ENCODE measurements at places on chromosomes 3 and 15. TPM values are rescaled to one million over a fixed set of nuclear protein-coding genes. Genes with fewer than 3 reads are reported as not detected.

Gene KCNMB2
- 0.93 TPM for polyA plus RNA-seq

Gene EOMES
- polyA plus RNA-seq = not detected

Gene SENP8
- 3.2 TPM for polyA plus RNA-seq

Gene FSIP1
- polyA plus RNA-seq = 3.8 TPM

Gene COL8A1
- polyA plus RNA-seq = 0.04 TPM

Gene CHRNA7
- 3.1 TPM for polyA plus RNA-seq

Gene PAQR5
- polyA plus RNA-seq = not detected

Gene LSG1
- 25.6 TPM for polyA plus RNA-seq

Gene LTK
- polyA plus RNA-seq = 0.28 TPM

Gene ECE2
- polyA plus RNA-seq = 0.42 TPM

Gene NANOGP8
- not detected for polyA plus RNA-seq

Gene UCN2
- polyA plus RNA-seq = 0.68 TPM

Gene CAPN3
- polyA plus RNA-seq = 1.5 TPM

Gene MORC1
- not detected for polyA plus RNA-seq

Gene WHAMM
- polyA plus RNA-seq = 1.5 TPM

Gene GOLGA8R
- not detected for polyA plus RNA-seq
